ENCODE measurements at places on chromosomes 16 and 17. TPM values are rescaled to one million over a fixed set of nuclear protein-coding genes. Genes with fewer than 3 reads are reported as not detected.

The NXN gene
- 0.22 TPM for total RNA-seq

The TMEM235 gene
- not detected for total RNA-seq

The GSPT1 gene
- total RNA-seq, result 110 TPM

The PRSS53 gene
- 5.7 TPM for total RNA-seq

The CD300A gene
- total RNA-seq, result 6.7 TPM

The GPRC5C gene
- not detected for total RNA-seq

The ITGAX gene
- total RNA-seq, result 3.1 TPM

The SPAG7 gene
- 47.7 TPM for total RNA-seq

The RNF43 gene
- total RNA-seq, result 0.12 TPM

The CRYBA1 gene
- not detected for total RNA-seq

The KRTAP16-1 gene
- total RNA-seq, result 0.12 TPM

The TNFRSF13B gene
- total RNA-seq, result not detected

The HOXB1 gene
- total RNA-seq, result not detected

The HOXB9 gene
- not detected for total RNA-seq

The ALOX12 gene
- total RNA-seq, result not detected

The TSNAXIP1 gene
- total RNA-seq, result 0.33 TPM

The ZFP3 gene
- total RNA-seq, result 7.5 TPM

The MEIOC gene
- total RNA-seq, result 0.46 TPM

The HSPB9 gene
- total RNA-seq, result not detected

The MPO gene
- not detected for total RNA-seq

The ZNF48 gene
- total RNA-seq, result 13.7 TPM

The EXOC3L1 gene
- total RNA-seq, result not detected

The SLC16A3 gene
- total RNA-seq, result 140 TPM

The VTN gene
- total RNA-seq, result 0.12 TPM

The FGF11 gene
- total RNA-seq, result 6.8 TPM

The TANC2 gene
- total RNA-seq, result 9.8 TPM

The GP1BA gene
- not detected for total RNA-seq

The COG1 gene
- 29.2 TPM for total RNA-seq

The COASY gene
- 86.1 TPM for total RNA-seq

The ABCA3 gene
- total RNA-seq, result 6.0 TPM

The TMEM100 gene
- not detected for total RNA-seq

The SPATA33 gene
- 14.8 TPM for total RNA-seq

The SPATA32 gene
- 0.67 TPM for total RNA-seq

The AGRP gene
- total RNA-seq, result not detected
